ENCODE measurements at places on chromosomes 11 and 22. TPM values are rescaled to one million over a fixed set of nuclear protein-coding genes. Genes with fewer than 3 reads are reported as not detected.

The MAP4K2 gene
- 6.8 TPM for total RNA-seq

The P4HA3 gene
- 0.93 TPM for total RNA-seq

The TREH gene
- total RNA-seq, result not detected

The POLA2 gene
- total RNA-seq, result 8.8 TPM

The CALCA gene
- total RNA-seq, result not detected

The KCTD14 gene
- 1.5 TPM for total RNA-seq

The LGR4 gene
- 14.8 TPM for total RNA-seq

The PTPRJ gene
- 0.61 TPM for total RNA-seq

The YAP1 gene
- 158 TPM for total RNA-seq

The OR52I1 gene
- total RNA-seq, result not detected

The SLC16A8 gene
- not detected for total RNA-seq

The RIMBP3B gene
- not detected for total RNA-seq

The OR4D5 gene
- total RNA-seq, result not detected

The CASP5 gene
- total RNA-seq, result not detected

The SLC25A45 gene
- total RNA-seq, result 3.9 TPM

The DNAJB13 gene
- total RNA-seq, result 0.29 TPM

The C22orf42 gene
- total RNA-seq, result not detected

The MYO7A gene
- total RNA-seq, result 0.26 TPM

The NPTXR gene
- 0.93 TPM for total RNA-seq

The GRIA4 gene
- not detected for total RNA-seq

The FAM227A gene
- total RNA-seq, result 2.3 TPM

The GDPD4 gene
- total RNA-seq, result not detected

The MS4A4A gene
- not detected for total RNA-seq
